ENCODE measurements at places on chromosomes 3 and 15. TPM values are rescaled to one million over a fixed set of nuclear protein-coding genes. Genes with fewer than 3 reads are reported as not detected.

DNA sequence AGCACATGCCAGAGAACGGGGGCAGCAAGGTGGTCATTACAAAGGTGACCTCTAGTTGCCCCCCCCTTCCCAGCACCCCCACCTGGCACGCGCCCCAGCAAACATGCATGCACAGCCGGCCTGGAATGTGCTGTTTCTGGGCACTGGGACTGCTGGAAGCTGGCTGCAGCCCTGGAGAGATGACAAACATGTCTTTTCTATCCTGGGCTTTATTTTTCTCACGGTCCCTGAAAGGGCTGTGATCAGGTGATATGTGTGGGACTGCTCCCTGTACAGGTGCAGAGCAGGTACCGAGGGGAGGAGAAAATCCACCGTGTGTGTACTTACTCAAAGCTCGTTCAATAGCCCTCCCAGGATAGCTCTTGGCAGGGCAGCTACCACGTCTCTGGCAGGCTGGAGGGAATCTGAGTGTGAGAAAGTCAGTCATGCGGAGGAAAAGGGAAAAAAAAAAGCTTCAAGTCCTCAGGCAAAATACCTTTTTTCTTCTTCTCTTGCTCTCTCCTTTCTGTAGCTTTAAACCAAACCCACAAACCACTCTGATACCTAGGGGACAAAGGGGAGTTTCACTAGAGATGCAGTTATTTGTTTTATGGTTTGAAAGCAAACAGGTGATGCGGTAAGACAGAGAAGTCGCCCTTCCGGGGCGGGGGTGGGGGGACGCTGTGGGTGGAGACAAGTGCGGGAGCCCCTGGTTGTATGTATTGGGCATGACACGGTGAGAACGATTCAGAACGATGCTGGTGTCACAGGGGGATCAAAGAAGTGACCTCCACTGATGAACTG lies 5.0 kb upstream of the HES1 start:
- DNase-seq = peak; percentile 74

SCG3 gene
- polyA plus RNA-seq = not detected

- DNase-seq = no peak
Measured at GRCh38 chr3:139291276-139292051, 52.4 kb upstream of the MRPS22 start.

P2RY1 gene
- 0.20 TPM for polyA plus RNA-seq

DNA sequence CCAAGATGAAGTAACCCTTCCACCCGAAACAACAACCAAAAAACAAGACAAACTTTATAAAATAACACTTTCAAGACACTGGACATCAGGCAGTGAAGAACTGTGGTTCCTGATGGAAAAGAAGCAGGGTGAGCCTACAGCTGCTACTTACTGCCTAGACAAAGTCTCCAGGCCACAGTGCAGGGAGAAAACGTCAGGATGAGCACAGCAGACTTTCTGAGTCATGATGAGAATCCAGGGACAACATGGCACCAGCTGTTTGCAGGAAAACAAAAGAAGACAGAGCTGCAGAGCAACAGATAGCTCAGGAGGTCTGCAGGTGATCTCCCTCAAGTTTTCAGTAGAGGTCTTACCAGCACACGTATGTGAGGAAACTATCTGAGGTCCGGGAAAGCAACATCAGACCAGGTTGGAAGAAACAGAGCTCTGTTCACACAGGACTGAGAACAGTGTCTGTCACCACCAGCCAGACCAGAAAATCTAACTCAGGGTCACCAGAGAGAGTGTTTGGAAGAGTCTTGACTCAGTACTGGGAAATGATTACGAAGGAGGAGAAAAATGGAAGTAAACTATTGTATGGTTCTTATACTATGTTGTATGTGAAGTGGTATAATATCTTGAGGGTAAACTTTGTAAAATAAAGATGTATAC lies 108.9 kb downstream of the ANO10 start:
- peak; percentile 7 for DNase-seq

DNA sequence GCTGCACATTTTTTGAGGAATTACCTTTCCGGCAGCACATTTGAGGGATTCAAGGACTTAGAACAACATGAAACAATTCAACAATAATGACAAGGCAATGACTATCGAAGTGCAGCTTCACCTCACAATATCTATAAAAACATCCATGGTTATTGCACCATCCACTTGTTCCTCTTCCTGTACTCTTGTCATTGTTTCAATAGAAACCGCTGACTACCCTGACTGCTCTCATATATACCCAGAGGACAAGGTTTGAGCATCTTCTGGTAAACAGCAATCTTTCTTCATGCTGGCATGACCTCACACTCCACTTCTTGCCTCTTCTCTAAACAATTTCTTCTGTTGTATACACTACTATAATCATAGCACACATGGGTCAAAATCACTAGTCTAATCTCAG lies 864.9 kb downstream of the FHIT start:
- no peak for DNase-seq

GRCh38 chr3:51375571-51375970 lies 9.5 kb upstream of the MANF start:
- DNase-seq = no peak

PAQR9 gene
- polyA plus RNA-seq = 2.8 TPM

GRCh38 chr15:101652786-101653430 lies 727 bp upstream of the TM2D3 start:
- DNase-seq = no peak

DNA sequence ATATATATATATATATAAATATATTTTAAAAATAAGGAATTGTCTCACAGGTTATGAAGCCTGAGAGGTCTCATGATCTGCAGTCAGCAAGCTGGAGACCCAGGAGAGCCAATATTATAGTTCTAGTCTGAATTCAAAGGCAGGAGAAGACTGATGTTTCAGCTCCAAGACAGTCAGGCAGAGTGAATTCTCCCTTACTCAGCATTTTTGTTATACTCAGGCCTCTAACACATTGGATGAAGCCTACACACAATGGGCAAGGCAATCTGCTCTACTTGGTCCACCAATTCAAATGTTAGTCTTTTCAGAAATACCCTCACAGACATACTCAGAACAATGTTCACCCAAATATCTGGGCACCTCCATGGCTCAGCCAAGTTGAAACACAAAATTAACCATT lies 157.2 kb downstream of the GOLIM4 start:
- no peak for DNase-seq

GRCh38 chr15:101013201-101013550 lies 94.0 kb downstream of the LRRK1 start:
- no peak for DNase-seq

SLC28A2 gene
- polyA plus RNA-seq = not detected

SLC12A8 gene
- 4.2 TPM for polyA plus RNA-seq

CILP gene
- polyA plus RNA-seq = 0.09 TPM

All from A549 (cell line).